ENCODE measurements at places on chromosomes 3 and 15. TPM values are rescaled to one million over a fixed set of nuclear protein-coding genes. Genes with fewer than 3 reads are reported as not detected.

- DNase-seq, result no peak
Measured at GRCh38 chr15:81098861-81099651, 35.0 kb upstream of the CFAP161 start.

UBP1 gene
- 56.7 TPM for total RNA-seq

DNA sequence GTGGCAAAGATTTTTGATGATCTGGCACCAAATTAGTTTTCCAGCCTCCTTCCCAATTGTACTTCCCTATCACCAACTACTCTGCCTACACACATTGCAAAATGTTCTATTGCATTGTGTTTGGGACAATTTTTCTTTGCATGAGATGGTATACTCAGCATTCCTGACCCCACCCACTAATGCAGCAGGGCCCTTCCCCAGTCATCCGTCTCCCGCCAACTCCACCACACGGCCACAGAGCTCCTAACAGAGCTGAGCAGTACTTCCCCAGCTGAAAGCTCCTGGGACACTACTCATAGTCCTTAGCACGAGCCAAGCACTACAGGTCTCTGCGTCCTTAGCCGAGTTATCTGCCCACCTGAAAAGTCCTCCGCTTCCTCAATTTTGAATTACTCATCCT, 34.2 kb downstream of the TXNRD3 start:
- no peak for DNase-seq

GRCh38 chr15:100221471-100222348, 120.1 kb downstream of the ADAMTS17 start:
- DNase-seq, result no peak

- DNase-seq, result no peak
Measured at GRCh38 chr3:108461661-108462111, 48.7 kb downstream of the MYH15 start.

- DNase-seq, result no peak
Measured at GRCh38 chr3:124676236-124676635, 54.0 kb upstream of the UMPS start.

Measured in HepG2 (cell line).